Inflammatory macrophage treated with lipopolysaccharide for 4 hours (primary cell): ENCODE measurements at places on chromosomes 12 and 14.

DNA sequence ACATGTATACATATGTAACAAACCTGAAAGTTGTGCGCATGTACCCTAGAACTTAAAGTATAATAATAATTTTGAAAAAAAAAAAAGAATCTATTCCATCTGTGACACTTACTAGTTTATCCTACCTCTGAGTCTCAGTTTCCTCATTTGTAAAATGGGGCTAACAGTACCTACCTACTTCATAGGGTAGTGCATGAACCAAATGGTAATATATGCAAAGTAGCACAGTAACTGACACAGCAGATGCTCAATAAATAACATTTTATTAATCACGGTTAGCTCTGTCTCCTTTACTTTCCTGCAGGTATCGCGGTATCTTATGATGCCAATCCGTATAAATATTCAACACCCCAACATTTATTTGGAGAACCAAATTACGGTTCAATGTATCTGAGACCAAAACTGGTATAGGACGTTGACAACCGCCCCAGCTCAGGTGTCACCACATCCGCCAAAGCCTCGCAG, 703 bp downstream of the TMED10 start:
- DNase-seq = no peak

GRCh38 chr14:99277530-99277929, 5.5 kb upstream of the BCL11B start:
- no peak for DNase-seq

DNA sequence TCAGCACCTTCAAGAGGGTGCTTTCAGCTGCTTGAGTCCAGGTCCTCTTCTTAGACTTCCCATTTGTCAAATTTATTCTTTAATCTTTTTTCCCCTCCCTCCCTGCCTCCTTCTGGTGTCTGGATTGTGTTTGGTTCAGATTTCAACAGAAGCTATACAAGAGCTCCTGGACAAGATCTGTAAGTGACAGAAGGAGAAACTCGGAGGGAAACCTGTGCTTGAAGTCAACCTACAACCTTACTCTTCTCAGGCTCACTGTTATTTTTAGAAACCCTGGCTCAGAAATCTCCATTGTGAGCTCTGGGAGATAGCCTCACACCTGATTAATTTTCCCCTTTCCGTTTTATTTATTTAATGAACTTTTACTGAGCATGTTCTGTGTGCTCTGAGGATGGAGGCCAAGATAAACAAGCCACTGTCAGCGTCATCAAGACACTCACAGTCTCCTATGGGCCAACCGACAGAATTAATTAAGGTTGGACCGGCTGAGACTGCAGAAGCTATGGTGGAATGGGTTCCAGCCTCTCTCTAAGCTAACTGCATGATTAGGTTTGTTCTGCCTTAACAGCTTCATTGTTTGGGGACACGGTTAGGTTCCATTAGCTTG, 13.5 kb downstream of the PDE1B start:
- DNase-seq = no peak

- DNase-seq = no peak
Measured at GRCh38 chr12:109533487-109533740, 39.9 kb downstream of the MMAB start.

- DNase-seq = no peak
Measured at GRCh38 chr12:1186298-1186697, 195.3 kb downstream of the ERC1 start.

GRCh38 chr14:76491172-76491930, 115.4 kb downstream of the ESRRB start:
- no peak for DNase-seq
